ENCODE measurements at places on chromosomes 2 and 18.

- DNase-seq = no peak
Observed at GRCh38 chr2:109175350-109175678, 46.3 kb downstream of the SH3RF3 start.

- DNase-seq = no peak
Observed at GRCh38 chr2:28583899-28584553, 88.2 kb downstream of the PLB1 start.

DNA sequence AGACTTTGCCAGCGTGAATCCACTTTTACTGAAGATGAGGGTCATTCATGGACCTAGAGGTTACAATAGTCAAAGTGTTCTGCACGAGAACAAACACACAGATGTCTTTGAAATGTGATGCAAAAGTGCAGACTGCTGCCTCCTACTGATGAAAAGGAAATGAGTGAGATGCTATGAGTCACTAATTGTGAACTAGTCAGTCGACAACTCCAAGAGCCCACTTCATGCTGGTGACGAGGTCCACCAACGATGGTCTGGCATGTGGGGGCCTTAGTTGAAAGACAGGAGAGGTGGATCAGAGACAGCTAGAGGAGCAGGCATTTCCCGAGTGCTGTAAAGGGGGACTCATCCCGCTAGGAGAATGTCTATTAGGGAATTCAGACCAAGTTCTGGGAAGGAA is 17.1 kb upstream of the ZNF236 start:
- no peak for DNase-seq

DNA sequence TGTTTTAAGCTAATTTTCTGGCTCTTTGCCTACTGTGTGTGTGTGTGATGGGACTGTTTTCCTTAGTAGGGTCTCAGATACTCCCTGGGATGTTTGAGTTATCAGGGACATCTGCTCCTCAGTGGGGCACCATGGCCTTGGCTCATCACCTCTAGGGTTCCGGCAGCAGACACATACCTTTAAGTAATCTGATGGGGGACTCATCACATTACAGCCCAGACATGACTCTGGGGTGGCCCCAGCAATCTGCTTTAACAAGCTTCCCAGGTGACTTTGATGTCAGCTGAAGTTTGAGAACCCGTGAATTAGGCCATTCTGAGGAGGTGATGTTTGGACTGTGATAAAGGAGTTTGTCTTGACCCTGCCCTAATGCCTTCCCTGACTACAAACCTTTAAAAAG is 38.8 kb downstream of the DDX18 start:
- DNase-seq = no peak

DNA sequence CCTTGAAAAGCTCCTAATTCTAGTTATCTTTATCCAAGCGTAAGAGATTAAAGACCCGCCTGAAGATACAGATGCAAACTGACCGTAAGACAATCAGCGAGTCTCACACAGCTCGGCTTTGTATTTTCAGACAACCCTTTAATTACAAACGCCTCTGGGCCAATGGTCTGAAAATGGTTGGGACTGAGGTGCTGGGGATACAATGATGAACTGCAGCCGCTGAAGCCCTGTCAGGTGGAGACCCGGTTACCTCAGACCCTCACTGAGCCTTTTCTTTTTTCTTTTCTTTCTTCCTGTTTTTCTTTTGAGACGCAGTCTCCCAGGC is 715 bp upstream of the CFAP36 start:
- DNase-seq = no peak

GRCh38 chr2:223744580-223744979 is 92.8 kb downstream of the AP1S3 start:
- no peak for DNase-seq

GRCh38 chr2:44928483-44929158 is 12.9 kb upstream of the SIX3 start:
- no peak for DNase-seq

DNA sequence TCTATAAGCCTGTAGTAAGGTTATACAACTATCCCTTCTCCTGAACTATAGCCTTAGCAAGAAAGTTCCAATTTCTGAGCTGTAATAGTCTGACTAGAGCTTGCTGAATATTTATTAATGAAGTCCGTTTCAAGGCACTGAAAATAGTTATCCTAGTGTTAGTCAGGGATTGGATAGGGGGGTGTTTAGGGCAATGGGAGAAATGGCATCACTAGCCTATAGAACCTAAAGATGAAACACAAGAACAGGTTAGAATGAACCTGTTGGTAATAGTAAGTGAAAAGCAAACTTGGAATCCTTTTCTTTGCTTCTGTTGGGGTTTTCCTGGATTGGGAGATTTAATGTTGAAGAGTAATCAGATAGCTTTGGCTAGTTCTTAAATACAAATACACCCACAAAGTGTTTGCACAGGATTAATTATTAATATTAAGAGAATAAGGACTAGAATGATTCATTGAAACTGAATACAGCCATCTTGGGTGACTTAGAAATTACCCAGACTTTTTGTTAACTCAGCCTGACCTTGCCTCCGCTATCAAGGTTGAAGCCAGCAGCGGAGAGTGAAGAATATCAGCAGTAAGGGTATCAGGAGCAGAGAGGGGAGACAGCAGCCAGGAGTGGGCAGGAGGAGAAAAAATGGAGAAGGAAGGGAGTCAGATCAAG is 14.4 kb downstream of the CCNT2 start:
- DNase-seq = no peak

- DNase-seq = no peak
Observed at GRCh38 chr2:88770016-88770415, 78.5 kb downstream of the RPIA start.

DNA sequence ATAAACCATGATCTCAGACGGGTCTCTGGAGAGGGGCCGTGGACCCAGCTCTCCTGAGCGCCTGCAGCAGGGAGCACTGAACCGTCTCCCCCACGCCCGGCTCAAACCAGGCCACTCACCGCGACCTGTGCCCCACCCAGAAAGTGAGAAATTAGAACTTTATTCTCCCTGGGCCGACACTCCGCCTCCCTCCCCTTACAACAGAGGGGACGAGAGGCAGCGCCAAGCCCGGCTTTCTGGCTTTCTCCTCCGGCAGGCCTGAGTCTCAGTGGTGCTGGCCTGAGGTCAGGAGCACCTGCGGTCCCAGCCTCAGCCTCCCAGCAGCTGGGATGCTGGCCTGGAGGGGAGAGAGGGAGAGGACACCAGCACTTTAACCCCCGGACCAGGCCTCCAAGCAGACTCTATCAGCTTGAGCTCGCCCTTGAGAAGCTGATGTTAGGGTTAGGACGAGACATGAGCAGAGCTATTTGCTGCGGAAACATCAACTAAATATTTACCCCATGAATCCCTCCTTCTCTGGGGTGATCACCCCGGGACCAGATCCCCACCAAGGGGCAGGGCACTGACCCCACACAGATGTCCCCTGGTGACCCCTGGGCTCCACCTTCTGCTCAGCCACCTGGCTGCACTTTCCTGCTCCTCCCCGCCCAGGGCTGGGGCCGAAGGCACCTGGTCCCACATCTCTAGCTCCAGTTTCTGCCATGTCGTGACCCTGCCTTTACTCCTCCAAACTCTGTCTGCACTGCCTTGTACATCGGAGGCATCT is 856.3 kb upstream of the SALL3 start:
- no peak for DNase-seq

- DNase-seq = no peak
Observed at GRCh38 chr2:152555048-152555447, 162.2 kb downstream of the PRPF40A start.

GRCh38 chr18:70390371-70391090 is 101.7 kb downstream of the SOCS6 start:
- DNase-seq = no peak

GRCh38 chr2:134843968-134844367 is 5.6 kb downstream of the ACMSD start:
- no peak for DNase-seq

DNA sequence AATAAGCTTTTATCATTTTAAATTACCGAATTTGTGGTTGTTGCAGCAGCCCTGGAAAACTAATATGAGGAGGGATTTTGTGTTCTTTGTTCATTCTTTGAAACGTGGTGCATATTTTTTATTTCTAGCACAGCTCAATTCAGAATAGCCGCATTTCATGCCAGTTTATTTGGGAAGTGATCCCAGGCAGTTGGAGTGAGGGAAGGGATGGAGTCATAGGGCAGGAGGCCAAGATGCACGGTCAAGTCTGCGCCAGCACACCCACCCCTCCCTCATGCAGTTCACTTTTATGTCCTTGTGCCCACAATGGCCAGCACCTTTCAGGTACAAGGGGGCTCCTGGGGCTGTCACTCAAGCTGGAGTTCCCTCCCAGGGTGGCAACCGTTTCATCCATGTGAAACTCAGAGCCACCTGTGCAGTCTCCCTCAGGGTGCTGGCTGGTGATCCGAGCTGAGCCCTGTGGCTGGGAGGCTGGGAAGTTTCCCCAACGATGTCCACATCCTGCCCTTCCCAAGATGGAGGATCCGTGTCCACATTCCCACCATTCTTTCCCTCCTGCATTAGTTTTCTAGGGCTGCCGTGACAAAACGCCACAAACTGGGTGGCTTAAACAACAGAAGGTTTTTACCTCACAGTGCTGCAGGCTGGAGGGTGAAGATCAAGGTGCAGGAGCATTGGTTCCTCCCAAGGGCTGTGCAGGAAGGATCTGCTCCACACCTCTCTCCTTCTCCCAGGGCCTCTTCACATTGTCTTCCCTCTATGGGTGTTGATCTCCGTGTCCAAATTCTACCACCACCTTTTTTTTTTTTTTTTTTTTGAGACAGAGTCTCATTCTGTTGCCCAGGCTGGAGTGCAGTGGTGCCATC is 68.5 kb upstream of the ITGA6 start:
- DNase-seq = no peak

DNA sequence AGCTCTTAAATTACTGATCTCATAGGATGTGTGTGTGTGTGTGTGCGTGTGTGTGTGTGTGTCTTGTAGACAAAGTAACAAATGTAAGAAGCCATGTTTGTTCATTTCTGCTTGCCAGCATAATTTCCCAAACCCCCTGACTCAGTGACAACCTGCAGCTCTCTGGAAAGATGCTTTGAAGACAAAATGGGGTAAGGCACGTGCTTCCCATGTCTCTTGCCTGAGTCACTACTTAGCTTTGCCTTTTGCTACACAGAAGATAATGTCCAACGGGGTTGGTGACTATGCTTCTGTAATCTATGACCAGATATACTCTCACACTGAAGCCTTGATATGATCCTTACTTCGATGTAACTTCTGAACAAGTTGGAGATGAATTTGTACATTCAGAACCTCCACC is 332.0 kb downstream of the SLC4A3 start:
- no peak for DNase-seq

GRCh38 chr2:81250270-81250669 is 945.7 kb upstream of the LRRTM1 start:
- no peak for DNase-seq
